ENCODE measurements at places on chromosomes 3 and 15.

DNA sequence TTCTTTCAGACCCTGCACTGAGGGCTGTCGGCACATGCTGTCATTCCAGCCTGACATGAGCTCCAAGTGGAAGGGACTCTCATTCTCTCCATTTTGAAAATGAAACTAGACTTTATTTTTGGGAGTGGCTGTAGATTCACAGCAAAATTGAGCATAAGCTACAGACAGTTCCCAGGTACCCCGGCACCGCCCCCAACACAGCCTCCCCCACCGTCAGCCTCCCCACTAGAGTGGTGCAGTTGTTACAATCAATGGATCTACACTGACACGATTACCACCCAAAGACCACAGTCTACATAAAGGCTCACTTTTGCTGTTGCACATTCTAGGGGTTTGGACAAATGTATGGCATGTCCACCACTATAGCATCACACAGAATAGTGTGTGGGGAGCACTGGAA lies 29.5 kb upstream of the FGD5 start:
- no peak for DNase-seq

DNA sequence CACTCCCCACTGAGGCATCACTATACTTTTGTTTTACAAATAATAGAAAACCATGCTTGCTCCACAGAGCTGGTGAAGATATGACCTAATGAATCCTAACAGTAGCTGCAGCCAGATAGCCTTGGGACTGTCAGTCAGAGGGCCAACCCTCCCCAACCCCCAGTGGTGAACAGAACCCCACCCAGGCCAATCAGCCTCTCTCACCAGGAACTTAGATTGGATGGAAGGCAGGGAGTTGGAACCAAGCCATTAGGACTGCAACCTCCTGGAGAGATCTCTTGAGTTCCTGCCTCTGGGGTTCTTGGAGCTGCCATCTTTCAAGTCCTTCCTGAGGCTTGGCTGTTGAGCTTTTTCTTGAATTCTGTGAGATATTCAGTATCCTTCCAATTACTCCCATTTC lies 3.0 kb upstream of the MRPS22 start:
- DNase-seq: no peak

DNA sequence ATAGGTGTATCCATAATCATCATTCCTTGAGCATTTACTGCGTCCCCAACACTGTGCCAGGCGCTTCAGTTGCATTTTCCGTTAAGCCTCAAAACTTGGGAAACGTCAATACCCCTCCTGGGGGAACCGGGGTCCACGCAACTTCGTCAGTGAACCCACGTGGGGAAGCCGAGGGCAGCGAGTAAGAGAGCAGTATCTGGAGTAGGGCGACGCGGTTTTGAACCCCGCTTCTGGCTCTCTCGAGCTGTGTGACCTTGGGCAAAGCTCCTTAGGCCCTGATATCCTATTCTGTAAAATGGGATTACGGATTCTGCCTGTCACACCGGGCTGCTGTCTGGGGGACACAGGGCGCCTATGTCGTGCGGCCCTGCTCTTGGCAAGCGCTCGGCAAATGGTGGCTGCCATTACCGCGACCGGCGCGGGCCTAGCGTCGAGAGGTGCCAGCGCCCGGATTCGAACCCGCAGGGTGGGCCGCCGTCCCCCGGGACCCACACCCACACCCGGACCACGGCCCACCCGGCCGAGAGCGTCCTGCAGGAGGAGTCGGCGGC lies 590 bp downstream of the POLG start:
- no peak for DNase-seq

DNA sequence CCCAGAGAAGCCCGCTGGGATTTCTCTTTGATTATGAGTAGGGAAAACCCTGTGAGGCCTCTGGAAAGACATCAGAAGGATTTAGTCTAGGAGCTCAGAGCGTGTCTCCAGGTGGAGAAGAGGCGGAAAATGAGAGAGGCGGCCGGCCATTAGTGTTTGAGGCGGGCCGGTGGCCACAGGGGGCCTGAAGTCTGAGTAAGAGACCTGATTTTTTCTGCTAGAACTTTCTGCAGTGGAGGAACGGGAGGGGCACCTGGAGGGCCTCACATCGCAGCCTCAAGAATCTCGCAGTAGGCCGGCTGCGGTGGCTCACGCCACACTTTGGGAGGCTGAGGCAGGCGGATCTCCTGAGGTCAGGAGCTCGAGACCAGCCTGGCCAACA lies 28.5 kb downstream of the KLHDC8B start:
- DNase-seq: no peak

GRCh38 chr15:56074481-56075265 lies 81.3 kb upstream of the NEDD4 start:
- DNase-seq: no peak

- DNase-seq: no peak
Measured at GRCh38 chr3:125461896-125462295, 58.1 kb downstream of the SNX4 start.

GRCh38 chr3:15693355-15693754 lies 91.8 kb downstream of the BTD start:
- DNase-seq: no peak

- DNase-seq: no peak
Measured at GRCh38 chr15:38216763-38217162, 35.9 kb upstream of the SPRED1 start.

DNA sequence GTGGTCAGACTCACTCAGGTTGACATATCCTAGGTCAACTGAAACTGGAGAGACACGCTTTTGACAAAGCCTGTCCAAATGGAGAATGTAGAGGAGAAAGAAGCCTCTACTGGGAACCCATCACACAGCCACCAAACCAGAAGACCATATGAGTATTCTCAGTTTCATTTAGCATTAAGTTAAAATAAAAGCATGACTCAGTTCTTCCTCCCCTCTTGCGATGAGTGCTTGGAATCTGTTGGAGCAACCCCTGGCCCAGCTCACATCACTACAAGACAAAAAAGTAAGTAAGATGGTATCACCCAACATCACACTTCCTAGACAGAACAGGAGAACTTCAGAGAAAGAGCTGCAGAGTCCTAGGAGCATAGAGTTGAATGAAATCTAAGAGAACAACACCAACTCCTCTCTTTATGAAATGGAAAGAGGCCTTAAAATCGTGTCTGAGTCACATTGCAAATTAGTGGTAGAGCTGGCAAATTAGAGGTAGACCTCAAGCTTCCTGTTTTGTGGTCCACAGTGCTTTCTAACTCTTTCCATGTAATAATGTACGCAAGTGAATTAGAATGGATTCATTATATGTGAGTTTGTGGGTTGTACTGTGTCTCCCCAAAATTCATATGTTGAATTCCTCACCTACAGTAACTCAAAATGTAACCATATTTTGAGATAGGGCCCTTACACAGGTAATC lies 51.2 kb downstream of the FGF12 start:
- DNase-seq: no peak

DNA sequence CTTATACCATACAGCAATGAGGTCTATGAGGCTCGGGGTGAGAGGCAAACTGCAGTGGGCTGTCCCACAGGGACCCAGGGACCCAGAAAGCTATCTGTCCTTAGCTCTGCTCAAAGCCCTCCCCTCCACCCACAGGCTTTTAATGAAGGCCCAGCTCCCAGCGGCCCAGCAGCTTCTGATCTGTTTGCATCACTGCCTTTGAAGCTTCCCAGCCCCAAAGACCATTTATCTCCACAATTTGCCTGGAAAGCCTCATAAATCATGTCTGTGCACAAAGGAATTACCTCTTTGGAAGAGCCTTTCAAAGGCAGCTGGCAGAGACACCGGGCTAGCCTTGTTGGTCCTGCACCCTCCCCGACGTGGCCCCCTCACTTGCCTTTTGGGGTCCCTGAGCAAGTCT lies 123.9 kb downstream of the RAB11A start:
- DNase-seq: no peak

DNA sequence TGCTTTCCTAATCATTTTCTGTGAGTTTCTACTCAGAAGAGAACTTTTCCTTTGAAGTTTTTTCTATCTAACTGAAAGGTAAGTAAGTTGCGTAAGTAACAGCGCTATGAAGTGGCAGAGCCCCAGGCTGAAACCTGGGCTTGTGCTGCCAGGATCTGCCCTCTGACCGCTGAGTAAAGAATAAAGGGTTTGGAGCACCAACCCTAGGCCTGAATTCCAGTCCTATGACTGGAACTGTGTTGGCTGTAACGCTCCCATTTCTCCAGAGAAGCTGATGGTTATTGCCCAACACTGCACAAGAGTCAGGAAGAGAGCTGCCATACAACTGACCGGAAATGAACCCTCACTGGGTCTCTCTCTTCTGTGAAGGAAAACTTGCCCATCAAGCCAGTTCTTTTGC lies 87.0 kb downstream of the FOXB1 start:
- DNase-seq: no peak

DNA sequence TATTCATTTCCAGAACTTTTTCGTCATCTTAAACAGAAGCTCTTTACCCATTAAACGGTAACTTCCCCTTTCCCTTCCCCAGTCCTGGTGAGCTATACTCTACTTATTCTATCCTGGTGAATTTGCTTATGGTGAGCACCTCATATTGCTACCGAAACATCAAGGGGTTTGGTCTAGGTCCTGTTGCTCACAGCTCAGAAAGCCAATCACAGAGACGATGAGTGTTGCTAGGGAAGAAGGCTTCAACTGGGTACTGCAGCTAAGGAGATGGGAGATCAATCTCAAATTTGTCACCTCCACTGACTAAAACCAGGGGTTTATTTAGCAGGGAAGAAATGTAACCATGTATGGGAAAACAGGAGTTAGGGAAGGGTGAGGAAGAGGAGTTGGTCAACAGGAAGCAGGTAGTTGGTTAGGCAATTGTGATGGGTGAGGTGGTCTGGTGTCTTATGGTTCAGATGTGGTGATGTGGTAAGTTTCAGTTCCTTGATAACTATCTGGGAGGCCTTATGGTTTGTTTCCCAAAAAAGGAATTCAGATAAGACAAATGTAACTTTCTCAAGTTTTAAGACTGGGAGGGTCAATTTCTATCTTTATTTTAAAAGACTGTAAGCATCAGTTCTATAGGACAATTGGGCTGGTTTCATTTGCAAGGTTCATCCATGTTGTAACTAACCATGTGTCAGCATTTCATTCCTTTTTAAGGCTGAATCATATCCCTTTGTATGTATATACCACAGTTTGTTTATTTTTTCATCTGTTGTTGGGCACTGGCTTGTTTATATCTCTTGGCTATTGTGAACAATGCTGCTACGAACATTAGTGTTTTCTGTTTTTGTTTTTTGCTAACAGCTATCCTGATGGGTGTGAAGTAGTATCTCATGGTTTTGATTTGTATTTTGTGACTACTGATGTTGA lies 24.3 kb downstream of the ARHGAP11B start:
- DNase-seq: no peak

DNA sequence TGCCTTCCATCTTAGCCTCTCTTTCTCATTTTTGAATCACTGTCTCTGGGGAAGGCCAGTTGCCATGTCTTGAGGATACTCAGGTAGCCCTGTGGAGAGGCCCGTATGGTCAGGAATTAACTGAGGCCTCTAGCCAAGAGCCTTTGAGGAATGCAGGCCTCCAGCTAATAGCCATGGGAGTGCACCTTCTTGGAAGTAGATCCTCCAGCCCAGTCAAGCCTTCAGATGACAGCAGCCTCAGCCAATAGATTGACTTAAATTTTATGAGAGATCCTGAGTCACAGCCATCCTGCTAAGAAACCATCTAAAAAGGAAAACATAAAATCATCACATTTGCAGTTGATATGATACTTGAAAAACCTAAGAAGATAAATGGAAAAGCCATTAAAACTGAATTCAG lies 112.5 kb upstream of the BNIP2 start:
- DNase-seq: no peak

- no peak for DNase-seq
Measured at GRCh38 chr15:51625236-51625635, 2.7 kb upstream of the DMXL2 start.

DNA sequence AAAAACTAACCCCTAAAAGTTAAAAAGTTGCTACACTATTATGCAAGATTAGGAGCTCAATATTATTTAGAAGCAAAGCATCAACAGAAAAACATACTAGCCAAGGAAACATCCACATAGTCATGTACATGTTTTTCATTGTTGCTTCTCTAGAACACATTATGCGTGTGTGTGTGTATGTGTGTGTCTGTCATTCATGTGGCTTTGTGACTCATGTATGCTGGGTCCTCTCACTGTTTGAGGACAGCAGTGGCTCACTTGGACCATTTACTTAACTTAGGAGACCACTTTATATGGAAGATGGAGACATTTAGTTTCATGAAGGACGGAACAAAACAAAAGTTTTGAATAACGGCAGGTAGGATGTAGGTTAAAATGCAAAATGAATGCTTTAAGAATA lies 219.4 kb upstream of the THBS1 start:
- DNase-seq: no peak

DNA sequence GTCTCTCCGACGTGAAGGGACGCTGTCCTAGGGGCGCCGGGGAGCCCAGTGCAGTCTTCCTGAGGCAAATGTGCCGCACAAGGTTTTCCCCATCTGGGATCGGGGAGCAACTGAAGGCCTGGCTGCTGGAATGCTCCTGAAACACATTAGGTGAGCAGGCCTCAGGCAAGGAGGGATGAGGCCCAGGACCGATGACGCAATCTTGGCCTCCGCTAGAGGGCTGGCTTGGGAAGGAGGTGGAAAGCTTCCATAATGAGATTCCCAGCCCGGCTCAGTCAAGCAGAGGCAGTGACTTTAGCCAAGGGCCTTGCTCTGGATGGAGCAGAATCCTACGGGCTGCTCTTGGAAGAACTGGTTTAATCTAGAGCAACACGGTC lies 50.8 kb downstream of the CPN2 start:
- no peak for DNase-seq

GRCh38 chr3:54832876-54833275 lies 95.0 kb downstream of the LRTM1 start:
- DNase-seq: no peak

DNA sequence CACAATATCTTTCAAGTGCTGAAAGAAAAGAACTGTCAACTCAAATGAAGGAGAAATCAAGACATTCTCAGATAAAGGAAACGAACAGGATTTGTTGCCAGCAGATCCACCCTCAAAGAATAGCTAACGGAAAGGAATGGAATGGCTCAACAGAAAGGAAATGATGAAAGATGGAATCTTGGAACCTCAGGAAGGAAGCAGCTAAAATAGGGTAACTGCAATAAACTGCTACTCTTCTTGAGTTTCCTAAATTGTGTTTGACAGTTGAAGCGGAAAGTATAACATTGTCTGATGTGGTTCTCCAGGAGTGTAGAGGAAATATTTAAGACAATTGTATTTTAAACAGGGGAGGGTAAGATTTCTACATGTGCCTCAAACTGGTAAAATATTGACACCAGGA lies 22.0 kb downstream of the PRR23E start:
- no peak for DNase-seq

DNA sequence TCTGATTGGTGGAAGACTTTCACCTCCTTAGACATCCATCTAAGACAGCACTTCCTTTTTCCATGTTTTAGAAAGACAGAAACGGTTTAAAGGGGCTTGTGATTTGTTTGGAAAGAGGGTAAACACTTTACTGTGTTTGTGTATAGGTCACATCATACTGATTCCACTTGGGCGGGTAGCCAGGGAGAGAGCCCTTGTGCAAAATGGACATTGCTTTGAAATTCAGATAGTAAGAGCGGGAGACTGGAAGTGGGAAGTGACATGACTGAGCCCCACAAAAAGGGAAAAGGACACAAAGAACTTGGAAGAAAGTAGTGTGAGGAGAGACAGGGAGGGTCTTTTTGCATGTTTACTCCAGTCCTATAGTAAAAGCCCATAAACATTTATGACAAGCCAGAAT lies 195.6 kb upstream of the CNTN4 start:
- no peak for DNase-seq

GRCh38 chr15:80531388-80531787 lies 127.2 kb downstream of the ARNT2 start:
- DNase-seq: no peak

All from stimulated activated CD4-positive, alpha-beta T cell treated with anti-CD3 and anti-CD28 coated beads, Interleukin-4, amount 100 ng/mL, for 24 hours (primary cell).